Eye (tissue), 1 donor: ENCODE measurements at places on chromosomes 1 and 21.

GRCh38 chr1:231122143-231122542 is 39.7 kb upstream of the TRIM67 start:
- DNase-seq, result peak; percentile 36

GRCh38 chr1:68180441-68181164 is 51.7 kb downstream of the WLS start:
- no peak for DNase-seq

GRCh38 chr1:172147541-172147940 is 272.9 kb upstream of the C1orf105 start:
- no peak for DNase-seq

DNA sequence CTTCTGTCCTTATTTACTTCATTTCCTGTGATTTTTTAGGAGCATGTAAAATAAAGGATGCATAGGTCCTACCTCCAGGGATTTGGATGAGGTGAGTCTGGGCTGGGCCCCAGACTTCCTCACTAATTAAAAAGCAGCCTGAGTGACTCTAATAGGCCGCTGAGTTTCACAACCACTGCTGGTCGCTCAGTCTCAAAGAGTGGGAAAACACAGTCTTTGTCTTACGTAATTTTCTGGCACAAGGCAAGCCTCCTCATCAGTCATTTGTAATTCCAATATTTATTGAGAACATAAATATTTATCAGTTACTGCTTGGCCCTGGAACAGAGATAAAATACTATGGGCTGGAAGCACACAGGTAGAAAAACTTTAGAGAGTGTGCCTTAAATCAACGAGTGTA is 195.4 kb upstream of the RUNX1 start:
- DNase-seq, result no peak

- DNase-seq, result no peak
Measured at GRCh38 chr1:22636353-22636752, at the start of gene C1QA. C1QA (plus strand) TSS chr1:22636628; CDS start chr1:22637617, 989 bp downstream.

- DNase-seq, result no peak
Measured at GRCh38 chr1:119027759-119028158, 39.6 kb upstream of the TBX15 start.

- DNase-seq, result no peak
Measured at GRCh38 chr1:37404711-37405110, 69.7 kb upstream of the ZC3H12A start.

GRCh38 chr1:107095647-107096046 is 39.2 kb downstream of the PRMT6 start:
- DNase-seq, result no peak

GRCh38 chr1:237183963-237184540 is 142.1 kb downstream of the RYR2 start:
- DNase-seq, result no peak
